ACHN (cell line): ENCODE measurements at places on chromosomes 16 and 17.

- peak; percentile 70 for DNase-seq
Measured at GRCh38 chr16:49856672-49857330, 889 bp upstream of the ZNF423 start.

DNA sequence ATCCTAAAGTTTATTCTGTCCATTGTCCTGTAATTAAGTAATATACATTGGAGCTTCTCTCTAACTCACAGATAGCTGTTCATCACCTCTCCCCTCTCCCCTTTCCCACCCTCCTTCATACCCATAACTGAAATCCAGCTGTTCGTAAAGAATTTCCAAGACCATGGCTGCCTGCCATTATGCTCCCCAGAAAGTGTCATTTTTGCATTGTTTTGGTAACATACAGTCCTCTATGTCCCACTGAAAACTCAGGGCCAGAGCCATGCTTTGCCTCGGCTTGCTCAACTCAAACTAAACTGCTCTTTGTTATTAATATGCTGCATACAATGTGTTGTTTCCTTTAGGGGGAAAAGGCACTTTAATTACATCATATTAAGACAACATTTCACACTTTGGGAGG lies 132.0 kb downstream of the MRTFB start:
- DNase-seq: no peak

DNA sequence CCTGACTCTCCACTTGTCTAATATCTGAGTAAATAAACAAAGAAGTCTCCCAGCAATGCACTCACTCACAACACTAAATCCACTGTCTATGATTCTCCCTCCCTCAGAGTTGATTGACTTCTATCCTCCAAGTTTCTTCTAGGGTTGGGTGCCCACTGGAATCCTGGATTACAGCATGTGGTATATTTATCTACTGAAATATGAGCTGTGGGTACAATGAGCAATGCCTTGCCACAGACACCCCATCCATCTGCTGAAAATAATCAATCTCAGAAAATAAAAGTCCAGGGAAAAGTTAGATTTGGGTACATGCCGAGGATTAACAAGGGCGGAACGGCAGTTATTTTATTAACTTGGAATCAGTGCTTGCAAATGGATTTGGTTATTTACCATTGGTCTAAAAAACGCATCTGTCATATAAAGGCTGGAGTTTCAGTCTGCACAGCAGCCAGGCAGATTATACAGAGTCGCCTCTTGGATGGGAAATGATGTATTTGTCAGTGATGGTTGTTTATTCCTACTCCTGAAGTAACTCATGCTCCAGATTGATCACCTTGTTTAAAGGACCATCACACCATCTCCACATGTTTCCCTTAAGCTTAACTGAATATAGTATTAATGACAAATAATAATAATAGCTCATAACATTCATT lies 193.9 kb upstream of the SOX9 start:
- DNase-seq: no peak

DNA sequence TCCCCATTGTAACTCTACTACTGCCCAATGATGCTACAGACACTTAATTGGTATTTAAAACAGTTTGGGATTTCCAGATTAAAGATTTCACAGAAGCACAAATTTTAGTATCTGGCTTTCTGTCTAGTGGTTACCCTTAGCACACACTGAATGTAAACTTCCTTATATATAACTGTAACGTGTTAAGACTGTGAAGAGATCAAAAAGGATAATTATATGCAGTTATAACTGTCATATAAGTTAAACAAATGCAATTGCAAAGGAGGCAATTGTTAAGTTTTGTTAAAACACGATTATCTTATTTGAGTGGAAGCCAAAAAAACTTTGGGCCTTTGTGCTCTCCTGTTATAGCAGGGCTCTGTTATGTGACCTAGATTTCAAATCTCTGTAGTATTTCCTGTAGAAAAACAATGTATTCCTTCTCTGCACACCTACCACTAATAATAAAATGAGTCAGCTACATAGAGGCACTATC lies 147.9 kb downstream of the STXBP4 start:
- DNase-seq: no peak

GRCh38 chr17:21360048-21360447 lies 16.1 kb upstream of the KCNJ12 start:
- DNase-seq: no peak

GRCh38 chr16:69031877-69032301 lies 73.6 kb upstream of the HAS3 start:
- DNase-seq: no peak
